ENCODE measurements at places on chromosomes 12 and 14.

- DNase-seq: no peak
These were observed 38.0 kb downstream of the DICER1 start for GRCh38 chr14:95119336-95119735.

- DNase-seq: no peak
These were observed 206.4 kb upstream of the PELI2 start for GRCh38 chr14:55911776-55912175.

GRCh38 chr12:130192642-130193345 lies 30.5 kb downstream of the FZD10 start:
- no peak for DNase-seq

DNA sequence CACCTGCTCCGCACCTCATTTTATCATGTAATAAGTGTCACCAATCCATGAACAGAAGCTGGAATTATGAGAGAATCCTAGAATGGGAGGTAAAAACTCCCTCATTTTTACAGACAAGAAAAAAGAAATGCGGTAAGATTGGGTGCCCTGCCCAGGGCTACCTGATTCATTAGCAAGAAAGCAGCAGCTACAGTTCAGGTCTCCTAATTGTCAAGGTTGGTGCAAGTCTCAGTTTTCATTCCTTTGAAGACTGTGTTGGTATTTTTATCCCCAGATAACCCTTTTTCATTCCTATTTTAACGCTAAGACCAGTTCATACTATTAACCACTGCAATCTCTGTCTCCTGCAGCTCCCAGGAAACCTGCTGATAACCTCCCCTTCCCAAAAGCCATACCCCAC lies 6.9 kb downstream of the DUSP6 start:
- no peak for DNase-seq

- DNase-seq: no peak
These were observed 32.0 kb downstream of the LRIG3 start for GRCh38 chr12:58888131-58888783.
